ENCODE measurements at places on chromosomes 12 and 14.

DNA sequence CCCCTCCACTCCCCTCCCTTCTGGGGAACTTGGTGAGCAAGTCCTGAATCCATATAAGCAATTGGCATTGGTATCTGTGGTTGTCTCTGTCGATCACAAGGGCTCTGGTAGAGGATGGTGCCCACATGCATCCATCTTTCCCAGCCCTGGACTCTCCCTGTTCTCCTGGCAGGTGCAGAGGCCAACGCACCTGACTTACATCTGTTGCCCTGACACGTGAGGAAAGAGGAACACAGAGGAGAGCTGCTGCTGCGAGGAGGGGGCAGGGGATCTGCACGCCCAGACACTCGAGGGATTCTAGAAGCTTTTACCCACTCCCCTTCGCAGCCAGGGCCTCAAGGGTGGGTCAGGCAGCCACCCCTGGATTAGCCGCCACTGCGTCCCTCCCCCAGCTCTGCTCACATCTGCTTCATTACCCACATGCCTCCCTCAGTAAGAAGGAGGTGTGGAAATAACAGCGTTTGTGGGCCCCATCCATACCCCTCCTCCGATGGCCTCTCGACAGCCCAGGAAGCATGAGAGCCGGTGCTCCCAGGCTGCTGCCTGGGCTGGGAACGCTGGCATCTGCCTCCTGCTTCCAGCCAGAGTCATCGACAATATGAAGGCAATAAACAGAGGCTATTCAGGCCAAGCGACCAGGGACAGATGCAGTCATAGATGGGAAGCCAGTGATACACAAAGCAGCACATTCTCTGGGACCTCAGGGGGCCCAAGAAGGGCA is 56.5 kb downstream of the KDM2B start:
- no peak for DNase-seq

GRCh38 chr12:23004473-23005020 is 379.6 kb downstream of the ETNK1 start:
- no peak for DNase-seq

- DNase-seq: no peak
Observed at GRCh38 chr12:12542964-12543363, 19.7 kb downstream of the DUSP16 start.

DNA sequence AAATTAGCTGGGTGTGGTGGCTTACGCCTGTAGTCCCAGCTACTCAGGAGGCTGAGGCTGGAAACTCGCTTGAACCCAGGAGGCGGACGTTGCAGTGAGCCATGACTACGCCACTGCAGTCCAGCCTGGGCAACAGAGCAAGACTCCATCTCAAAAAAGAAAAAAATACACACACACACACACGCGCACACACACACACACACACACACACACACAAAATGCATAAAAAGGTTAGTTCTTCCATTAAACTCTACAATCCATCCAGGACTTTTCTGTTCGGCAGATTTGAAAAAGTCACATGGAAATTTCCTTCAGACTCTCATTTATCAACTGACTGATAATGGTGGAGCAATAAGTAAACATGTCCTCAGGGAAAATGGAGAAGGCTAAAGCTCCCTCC is 9.2 kb upstream of the VPS33A start:
- no peak for DNase-seq

DNA sequence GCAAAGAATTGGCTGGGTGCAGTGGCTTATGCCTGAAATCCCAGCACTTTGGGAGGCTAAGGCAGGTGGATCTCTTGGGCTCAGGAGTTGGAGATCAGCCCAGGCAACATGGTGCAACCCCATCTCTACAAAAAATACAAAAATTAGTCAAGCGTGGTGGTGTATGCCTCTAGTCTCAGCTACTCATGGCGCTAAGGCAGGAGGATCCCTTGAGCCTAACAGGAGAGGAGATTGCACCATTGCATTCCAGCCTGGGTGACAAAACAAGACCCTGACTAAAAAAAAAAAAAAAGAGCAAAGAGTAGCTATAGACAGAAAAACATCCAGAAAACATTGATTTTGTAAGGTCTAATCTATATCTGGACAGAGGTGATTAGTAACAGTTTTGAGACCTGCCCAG is 25.0 kb downstream of the KIF21A start:
- DNase-seq: no peak

DNA sequence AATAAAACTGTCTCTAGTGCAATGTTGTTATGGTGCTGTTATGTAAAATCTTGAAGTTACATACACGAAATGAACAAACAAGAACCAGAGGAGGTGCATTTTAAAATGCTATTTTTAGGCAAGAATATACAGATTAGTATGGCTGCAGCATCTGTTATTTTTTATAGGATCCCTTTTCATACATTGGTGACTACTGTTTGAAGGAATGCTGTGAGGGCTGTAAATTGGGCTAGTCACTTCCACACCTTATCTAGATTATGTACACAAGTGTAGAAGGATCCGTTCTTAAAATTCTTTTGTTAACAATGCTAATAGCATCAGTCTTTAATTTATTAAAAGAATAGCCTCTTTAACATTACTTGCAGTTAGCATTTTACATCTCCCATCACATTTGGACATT is 284.3 kb upstream of the MDGA2 start:
- DNase-seq: no peak

DNA sequence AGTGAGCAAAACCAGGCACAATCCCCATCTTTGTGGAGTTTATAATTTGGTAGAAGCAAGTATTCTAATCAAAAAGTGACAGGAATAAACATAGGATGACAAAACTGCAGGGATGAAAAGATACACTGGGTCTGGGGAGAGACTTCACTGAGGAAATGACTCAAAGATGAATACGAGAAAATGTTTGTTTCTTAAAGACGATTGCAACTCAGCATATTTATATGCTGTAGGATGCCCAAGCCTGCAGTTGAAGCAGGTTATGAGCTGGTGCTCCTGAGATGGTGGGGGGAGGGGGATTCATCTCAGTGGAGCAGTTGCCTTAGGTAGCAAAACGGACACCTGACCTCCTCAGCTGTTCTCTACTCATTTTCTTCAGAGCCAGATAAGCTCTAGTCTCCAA is 13.4 kb upstream of the SLC38A4 start:
- DNase-seq: no peak

GRCh38 chr12:42744539-42745182 is 155.1 kb upstream of the PRICKLE1 start:
- DNase-seq: no peak

DNA sequence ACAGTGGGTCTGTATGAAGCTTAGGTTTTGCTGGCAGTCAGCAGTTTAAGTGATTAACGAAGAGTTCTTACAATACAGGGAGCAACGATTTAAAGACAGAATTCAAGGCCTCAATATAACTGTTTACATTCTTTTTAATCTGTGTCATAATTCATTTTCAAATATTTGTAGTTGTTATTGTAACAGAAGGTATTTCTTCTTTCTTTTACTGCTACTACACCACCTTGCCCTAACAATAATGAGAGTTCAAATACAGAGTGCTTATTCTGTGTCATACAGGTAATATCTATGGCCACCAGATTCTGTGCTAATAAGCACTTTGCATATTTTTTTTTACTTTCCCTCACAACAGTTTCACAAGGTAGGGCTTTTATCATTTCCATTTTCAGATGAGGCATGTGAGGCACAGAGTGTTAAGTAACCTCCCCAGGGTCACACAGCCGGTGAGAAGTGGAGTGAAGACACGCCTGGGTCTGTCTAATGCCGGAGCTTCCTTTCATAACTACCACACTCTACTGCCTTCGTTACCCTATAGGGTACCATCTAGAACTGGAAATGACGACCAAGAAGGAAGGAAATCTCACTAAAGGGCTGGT is 81.9 kb downstream of the PELI2 start:
- no peak for DNase-seq

DNA sequence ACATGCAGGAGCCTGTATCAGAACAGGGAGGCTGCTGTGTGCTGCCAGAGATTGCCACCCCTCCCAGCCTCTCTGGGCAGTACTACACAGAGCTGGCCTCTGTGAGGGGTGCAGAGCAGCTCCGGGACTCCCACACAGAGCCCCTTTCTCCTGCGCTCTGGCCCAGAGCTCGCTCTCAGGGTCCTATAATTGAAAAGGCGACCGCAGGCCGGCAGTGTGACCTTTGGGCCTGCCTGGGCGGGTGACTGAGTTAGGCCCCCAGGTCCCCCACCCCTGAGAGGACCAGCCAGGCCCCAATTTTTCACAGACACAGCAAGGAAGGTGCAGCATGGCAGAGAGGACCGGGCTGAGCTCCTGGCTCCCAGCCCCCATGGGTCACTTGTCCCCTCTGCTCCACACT is 136.4 kb downstream of the ZFP36L1 start:
- no peak for DNase-seq

DNA sequence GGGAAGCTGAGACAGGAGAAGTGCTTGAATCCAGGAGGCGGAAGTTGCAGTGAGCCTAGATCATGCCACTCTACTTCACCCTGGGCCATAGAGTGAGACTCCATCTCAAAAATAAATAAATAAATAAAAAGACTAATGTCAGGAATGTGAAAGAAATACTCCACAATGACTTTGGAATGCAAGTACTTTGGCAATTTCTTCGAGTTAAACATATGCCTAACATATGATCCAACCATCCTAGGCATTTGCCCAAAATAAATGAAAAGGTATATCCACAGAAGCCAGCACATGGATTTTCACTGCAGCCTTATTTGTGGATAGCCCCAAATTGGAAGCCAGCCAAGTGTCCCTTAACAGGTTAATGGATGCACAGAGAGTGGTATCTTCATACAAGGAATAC is 357.9 kb upstream of the TMEM132C start:
- DNase-seq: no peak

- peak; percentile 47 for DNase-seq
Observed at GRCh38 chr14:69354383-69355153, 43.5 kb downstream of the ERH start.

- DNase-seq: no peak
Observed at GRCh38 chr14:61147831-61148549, 133.1 kb downstream of the TMEM30B start.

GRCh38 chr14:74492776-74493342 is at the start of gene NPC2:
Gene NPC2 (minus strand): TSS chr14:74493305. CDS start chr14:74493274, 31 bp downstream.
- no peak for DNase-seq

- no peak for DNase-seq
Observed at GRCh38 chr14:55841625-55842024, 261.6 kb downstream of the KTN1 start.

DNA sequence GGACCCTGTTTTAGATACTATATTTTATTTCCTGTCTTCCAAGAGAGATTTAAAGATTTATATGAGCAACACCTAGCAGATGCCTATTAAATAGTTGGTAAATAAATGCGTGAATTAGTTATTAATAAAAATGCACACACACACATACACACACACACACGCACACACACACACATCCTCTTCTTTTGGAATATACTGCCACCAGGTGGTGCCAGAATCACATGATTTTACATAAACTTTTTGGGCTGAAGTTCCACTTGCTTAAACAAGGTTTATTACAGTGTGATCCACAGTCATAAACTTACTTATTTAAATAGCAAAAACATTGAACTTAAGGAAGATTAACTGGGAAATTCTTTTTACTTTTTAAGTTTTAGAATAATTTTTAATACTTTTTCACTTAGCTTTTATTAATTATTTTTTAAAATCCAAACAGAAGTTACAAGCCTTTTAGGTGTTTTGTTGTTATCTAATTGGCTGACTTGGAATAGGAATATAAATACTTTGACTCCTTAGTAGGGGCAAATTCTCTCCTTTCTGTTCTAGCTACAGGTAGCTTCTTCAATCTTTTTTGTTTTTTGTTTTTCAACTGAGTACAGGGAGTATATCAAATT is 17.5 kb downstream of the RAD51B start:
- peak; percentile 33 for DNase-seq

DNA sequence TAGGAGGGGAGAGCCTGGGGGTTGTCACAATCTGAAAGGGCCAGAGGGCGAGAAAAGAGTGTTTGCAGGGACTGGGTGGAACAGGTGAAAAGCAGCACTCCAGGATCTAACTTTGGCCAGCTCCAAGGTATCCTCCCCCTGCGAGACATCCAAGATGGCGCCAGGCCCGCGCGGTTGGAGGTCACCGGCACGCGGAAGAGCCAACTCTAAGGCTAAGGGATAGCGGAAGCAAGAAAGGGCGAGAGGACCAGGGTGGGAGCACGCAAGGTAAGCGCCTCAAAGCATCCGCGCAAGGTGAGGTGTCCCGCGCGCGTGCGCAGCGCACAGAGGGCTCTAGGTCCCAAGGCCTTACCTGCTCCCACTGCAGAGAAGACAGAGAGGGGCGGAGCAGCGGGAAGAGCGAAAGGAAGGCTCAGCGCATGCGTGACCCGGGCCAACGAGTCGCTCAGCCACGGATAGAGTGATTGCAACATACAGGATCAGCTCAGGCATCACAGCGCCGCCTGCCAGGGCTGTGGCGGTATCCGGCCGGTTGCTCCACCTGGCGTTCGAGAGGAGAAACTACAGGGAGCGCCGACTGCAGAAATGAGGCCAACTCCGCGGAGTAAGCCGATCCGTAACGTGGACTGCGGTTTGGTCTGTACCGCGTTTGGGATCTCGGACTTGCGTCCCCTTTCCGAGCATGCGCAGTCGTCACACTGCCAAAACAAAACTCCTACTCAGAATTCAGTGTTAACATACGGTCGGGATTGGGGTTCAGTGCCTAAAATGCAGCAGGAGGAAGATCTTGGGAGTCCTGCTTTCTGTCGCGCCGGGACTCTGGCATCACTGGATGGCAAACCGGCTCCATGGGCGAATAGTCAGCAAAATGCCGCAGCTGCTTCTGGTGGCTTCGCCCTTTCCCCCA is at the start of gene ATP5MC2:
ATP5MC2 (minus strand) TSS at position 383 of the 907 bp plus-strand sequence. CDS start 3,469 bp downstream, outside the sequence.
- peak; percentile 94 for DNase-seq

GRCh38 chr12:118908811-118909210 is 72.5 kb upstream of the SRRM4 start:
- no peak for DNase-seq

DNA sequence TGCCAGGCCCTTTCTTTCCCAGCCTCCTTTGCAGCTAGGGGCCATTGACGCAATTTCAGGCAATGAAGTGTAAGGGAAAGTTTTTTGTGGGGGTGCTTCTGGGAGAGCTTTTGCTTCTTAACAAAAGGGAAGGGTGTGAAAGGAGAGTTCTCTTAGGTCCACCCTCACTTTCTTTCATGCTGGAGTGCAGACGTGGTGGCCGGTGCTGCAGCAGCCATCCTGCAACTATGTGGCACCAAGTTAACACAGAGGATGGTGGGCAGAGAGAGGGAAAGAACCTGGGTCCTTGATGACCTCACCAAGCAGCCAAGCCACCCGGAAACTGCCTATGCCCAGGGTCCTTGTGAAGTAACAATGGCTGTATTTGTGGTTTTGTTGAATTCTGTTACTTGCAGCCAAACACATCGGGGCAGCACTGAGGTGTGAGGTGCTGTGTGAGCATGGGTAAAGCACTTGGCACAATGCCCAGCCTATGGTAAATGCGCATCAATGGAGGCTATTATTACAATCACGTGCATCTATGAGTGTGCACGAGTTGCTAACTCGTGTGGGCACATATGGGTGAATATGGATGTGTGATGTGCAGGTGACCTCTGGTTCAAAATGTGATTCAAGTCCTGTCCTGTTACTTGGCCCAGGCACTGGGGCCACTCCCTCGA is 122.6 kb downstream of the CALM1 start:
- DNase-seq: no peak

GRCh38 chr12:122326586-122326985 is 60.3 kb upstream of the VPS33A start:
- DNase-seq: no peak

DNA sequence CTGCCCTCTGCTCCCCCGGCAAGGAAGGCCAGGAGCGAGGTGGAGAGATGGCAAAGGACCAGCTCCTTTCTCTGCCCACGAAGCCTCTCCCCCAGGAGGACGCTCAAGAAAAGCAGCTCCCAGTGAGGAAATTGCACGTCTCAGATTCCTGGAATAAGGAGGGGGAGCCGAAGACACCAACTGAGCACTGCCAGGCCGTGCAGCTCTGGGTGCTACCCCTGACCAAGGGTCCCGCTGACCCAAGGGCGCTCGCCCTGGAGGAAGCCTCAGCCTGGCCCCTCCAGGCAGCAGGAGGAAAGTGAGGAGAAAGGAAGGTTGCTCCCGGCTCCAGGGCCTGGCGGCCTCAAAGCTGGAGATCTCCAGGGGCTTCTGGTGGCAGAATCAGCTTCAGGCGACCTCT is 174.1 kb upstream of the SFSWAP start:
- no peak for DNase-seq

Measured in activated CD4-positive, alpha-beta T cell treated with anti-CD3 and anti-CD28 coated beads, Interleukin-2, amount 50 U/mL, for 24 hours (primary cell).